Fibroblast of skin of left biceps (primary cell): ENCODE measurements at places on chromosomes 2 and 18.

DNA sequence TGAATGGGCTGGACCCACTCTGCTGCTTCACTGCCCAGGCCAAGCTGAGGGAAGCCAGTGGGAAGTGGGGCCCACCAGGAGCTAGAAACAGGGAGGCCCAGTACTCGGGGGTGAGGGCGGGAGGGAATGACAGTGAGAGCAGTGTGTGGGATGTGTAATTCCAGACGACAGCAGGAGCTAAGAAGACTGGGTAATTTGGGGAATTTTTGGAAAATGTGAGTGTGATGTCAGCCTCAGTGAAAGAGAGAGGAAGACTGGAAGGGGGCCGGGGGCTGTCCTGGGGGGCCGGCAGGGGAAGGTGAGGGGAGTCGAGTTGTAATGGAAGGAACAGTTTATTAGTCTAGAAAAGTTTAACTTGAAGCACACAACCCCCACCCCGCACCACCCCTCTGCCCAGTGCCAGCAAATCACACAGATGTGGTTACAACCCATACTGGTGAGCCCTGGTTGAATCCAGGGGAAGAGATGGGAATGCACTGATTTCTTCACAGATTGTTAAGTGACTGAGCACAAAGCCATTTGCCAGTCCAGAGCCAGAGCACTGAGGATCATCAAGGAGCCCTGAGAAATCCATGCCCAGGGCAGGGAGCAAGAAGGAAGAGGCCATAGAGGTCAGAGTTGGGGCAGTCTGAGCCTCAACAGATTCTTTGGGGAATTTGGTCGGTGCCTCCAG is 76.7 kb upstream of the PKDCC start:
- DNase-seq = no peak

- DNase-seq = no peak
These were observed 122.3 kb downstream of the MRO start for GRCh38 chr18:50697509-50697908.

DNA sequence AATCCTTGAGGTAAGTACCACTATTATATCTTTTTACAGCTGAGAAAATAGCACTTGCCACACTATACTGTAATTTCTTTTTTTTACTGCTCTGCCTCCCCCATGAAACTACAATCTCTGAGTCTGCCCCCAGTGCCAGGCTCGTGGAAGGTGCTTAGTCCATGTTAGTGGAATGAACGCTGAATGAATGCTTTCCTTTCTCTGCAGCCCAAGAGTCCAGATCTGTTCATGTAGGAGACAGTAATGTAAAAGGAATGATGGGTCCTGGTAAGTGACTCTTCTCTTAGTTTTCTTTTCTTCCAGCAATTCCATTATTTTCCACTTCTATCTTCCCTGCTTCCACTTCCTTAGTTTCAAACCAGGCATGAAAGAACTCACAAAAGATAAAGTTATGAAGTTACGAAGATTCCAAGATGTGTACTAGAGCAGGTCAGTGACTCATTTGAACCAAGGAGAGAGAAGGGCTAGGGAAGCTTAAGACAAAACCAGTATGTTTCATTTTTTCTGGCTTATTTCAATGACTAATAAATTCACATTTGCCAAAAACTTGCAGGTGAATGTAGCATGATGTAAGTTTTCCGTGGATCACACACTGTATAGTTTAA is 46.0 kb downstream of the ARHGEF33 start:
- no peak for DNase-seq

DNA sequence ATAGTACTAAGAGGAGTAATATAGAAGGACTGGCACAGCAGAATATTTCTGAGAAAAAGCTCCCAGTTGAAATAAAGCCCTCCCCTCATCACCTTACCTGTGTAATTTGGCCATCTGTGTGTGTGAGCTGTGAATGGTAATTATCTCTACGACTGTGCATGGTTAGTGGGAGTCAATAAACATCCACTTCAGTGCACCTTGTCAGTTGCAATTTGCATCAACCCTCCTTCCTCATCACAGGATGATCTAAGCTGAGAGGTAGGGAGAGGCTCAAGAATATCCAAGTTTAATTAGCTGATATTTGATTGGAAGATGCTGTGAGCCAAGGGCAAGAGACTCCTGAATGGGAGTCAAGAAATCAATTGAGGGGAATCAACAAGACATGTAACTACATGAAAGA is 694.9 kb upstream of the KLHL29 start:
- no peak for DNase-seq

- no peak for DNase-seq
These were observed 202 bp downstream of the MCEE start for GRCh38 chr2:71129902-71130151.

- no peak for DNase-seq
These were observed 201.8 kb upstream of the GALNT5 start for GRCh38 chr2:157055660-157056199.

DNA sequence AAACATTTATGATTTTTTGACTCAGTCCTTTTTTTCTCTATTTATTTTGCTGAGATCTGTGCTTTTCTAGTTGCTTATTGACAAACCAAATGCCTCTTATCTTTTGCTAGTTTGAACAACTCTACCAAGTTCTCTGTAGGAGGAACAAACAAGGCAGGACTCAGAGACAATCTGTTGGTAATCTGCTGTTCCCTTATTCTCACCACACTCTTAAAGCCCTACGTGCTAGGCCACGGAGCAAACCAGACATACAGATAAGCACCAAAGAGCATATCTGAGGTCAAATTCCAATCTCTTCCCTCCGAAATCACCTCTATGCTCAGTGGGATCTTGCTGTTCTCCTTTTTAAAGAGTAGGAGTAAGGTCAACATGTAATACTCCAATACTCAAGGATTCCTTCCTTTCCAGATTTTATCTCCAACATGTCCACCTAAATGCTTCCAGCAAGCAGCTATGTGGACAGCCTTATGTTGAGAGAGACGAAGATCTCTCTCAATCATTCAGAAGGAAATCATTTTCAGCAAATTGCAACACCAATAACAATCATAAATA is 18.4 kb downstream of the FN1 start:
- DNase-seq = no peak

- DNase-seq = no peak
These were observed 11.5 kb downstream of the SF3B1 start for GRCh38 chr2:197423307-197423706.

DNA sequence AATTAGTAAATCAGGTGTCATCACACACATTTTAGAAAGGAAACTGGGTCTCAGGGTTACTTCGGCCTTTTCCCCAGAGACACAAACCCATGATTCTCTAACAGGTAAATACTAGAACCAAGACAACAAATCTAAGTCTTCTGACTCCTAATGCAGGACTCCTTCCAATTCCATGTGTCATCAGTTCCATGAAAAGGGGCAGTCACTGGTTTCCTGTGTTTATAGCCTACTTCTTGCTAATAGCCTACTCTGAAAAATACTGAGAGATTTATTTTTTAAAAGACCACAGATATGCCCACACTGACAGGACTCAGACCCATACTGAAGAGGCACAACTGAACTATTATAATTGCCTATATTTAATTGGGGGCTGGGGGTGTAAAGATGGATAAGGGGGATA is 33.0 kb downstream of the RAB1A start:
- no peak for DNase-seq
